ENCODE measurements at places on chromosomes 4 and X. TPM values are rescaled to one million over a fixed set of nuclear protein-coding genes. Genes with fewer than 3 reads are reported as not detected.

DNA sequence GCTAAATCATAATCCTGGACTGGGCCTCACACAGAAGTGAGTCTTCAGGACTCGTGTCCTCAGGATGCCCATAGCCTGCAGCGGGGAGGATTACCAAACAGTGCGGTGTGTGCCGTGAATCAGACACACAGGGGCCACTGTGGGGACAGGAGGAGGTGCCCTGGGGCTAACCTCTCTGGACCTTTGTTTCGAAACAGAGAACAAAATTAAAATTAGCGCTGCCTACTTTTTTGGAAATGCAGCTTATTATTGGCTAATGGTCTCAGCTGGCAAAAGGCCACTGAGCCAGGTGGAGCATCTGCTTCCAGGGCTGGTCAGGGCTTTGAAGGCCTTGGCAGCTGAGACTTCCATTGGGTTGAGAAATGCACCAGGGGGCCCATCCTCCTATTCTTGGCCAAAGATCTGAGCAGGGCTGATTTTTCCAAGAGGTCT is 236.2 kb downstream of the EVC2 start:
- DNase-seq = peak; percentile 65
- no peaks in the 10 kb centered on the region for H3K4me1 ChIP-seq
- no peak overlapping the region for H3K27ac ChIP-seq
- H3K4me3 ChIP-seq = no peak overlapping the region

DNA sequence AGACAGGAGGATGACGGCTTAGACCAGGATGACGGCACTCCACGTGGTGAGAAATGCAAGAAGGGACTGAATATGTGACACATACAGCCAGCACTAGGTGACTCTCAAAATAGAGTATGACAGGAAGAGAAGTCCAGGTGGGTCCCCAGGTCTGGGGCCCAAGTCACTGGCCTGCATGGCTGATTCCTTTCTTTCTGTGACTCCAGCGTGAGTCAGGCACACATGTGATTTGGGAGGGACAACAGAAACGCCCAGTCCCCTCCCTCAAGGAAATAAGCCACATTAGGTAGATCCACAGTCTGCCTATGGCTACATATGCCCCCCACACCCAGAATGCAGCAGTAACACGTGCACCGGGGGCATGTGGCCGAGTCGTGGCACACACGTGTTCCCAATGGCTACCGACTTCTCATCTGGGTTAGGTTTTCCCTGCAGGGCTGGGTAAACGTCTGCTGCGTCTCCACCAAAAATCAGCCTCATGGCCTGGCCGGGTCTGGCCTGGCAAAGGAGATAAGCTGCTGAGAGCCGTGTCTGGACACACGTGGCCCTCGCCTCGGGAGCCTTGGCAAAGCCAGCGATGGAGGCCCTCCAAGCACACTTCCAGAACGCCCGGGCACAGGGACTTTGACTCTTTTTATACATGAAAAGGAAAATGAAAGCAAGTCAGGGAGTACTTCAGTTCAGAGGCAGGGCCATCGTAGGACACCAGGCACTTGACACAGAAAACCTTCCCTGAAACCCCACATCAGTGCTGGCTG is 19.3 kb downstream of the SEL1L3 start:
- no peaks in the 10 kb centered on the region for H3K27me3 ChIP-seq
- peaks cover 4% of the 10 kb centered on the region for H3K36me3 ChIP-seq
- no peak overlapping the region for H3K27ac ChIP-seq
- no peaks in the 10 kb centered on the region for H3K4me1 ChIP-seq
- DNase-seq = no peak

PDZD4 gene
- 26.6 TPM for total RNA-seq

DNA sequence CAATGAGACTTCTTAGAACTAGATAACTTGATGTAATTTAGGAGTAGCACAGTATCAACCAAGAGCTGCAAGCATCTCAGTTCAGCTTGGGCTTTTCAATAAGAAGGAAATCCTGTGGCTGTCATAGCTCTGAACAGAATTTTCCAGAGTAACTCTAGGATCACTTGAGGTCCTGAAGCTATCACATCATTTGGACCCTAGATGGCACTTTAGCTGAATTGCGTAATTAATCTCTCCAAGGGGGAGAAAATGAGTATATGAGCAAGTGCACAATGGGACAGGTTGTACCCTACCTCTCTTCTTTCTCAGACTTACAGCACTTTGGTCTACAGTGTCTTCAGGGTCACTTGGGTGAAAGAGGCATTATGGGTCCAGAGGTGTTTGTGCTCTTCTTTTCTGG is 45.2 kb downstream of the SLC4A4 start:
- no peak for DNase-seq
- peaks cover under 1% of the 10 kb centered on the region for H3K4me1 ChIP-seq
- no peak overlapping the region for H3K4me3 ChIP-seq
- peaks cover 8% of the 10 kb centered on the region for H3K36me3 ChIP-seq

COL4A5 gene
- total RNA-seq = 547 TPM

GRCh38 chr4:13881892-13882291 is 254.4 kb upstream of the BOD1L1 start:
- no peak overlapping the region for H3K4me3 ChIP-seq
- peaks cover 30% of the 10 kb centered on the region for H3K4me1 ChIP-seq
- peak overlapping the region; percentile 84 for H3K27ac ChIP-seq
- no peak for DNase-seq

PCSK1N gene
- total RNA-seq = 13.1 TPM

- no peaks in the 10 kb centered on the region for H3K36me3 ChIP-seq
- H3K27me3 ChIP-seq = peaks cover 26% of the 10 kb centered on the region
- no peak for DNase-seq
- no peak overlapping the region for H3K4me3 ChIP-seq
Observed at GRCh38 chr4:41792166-41792565, 43.6 kb upstream of the PHOX2B start.

SPP1 gene
- total RNA-seq = 6.5 TPM

DNA sequence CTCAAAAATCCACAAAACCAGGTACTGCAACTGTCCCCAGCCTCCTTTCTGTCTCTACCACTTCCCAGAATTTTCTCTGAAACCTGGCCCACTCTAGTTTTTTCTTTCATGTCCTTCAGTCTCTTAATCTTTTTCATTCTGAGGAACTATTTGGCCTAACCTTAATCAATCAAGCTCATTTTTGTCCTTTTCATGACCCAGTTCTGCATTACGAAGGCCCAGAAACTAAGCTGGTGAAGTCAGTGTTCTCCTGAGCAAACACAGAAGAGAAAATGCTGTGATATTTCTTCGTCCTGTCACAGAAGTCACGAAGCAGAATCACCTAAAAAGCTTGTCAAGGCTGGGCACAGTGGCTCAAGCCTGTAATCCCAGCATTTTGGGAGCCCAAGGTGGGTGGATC is 131.7 kb upstream of the EDNRA start:
- no peak for DNase-seq
- H3K36me3 ChIP-seq = peaks cover 5% of the 10 kb centered on the region
- no peak overlapping the region for H3K4me3 ChIP-seq
- H3K27ac ChIP-seq = no peak overlapping the region
- H3K27me3 ChIP-seq = no peaks in the 10 kb centered on the region
- H3K4me1 ChIP-seq = peaks cover 7% of the 10 kb centered on the region

DNA sequence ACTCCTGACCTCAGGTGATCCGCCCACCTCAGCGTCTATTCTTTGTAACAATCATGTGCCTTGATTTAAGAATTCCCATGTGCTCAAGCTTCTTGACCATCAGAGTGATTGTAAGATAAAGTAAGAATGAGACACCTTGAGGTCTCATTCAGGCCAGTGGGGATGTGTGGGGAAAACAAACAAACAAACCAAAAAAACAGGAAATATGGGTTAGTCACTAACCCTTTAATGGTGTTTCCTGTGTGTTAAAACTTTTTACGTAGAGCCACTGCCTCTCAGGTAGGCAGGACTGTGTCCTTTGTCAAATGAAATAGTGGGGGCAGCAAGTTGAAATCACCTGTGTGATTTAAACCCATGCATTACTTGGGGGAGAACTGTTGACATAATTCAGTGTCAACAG is 91.5 kb upstream of the DHRSX start:
- H3K4me1 ChIP-seq = peaks cover 14% of the 10 kb centered on the region
- H3K36me3 ChIP-seq = peaks cover under 1% of the 10 kb centered on the region
- no peak overlapping the region for H3K4me3 ChIP-seq

CHRDL1 gene
- total RNA-seq = 0.63 TPM

BEX2 gene
- total RNA-seq = 4.0 TPM

- H3K36me3 ChIP-seq = no peaks in the 10 kb centered on the region
- H3K27ac ChIP-seq = no peak overlapping the region
- no peaks in the 10 kb centered on the region for H3K27me3 ChIP-seq
Observed at GRCh38 chrX:70262952-70263567, 3.1 kb upstream of the P2RY4 start.

GAGE12F gene
- not detected for total RNA-seq

- H3K27me3 ChIP-seq = no peaks in the 10 kb centered on the region
- no peak for DNase-seq
- H3K4me1 ChIP-seq = peaks cover 17% of the 10 kb centered on the region
- no peak overlapping the region for H3K4me3 ChIP-seq
Observed at GRCh38 chr4:7323872-7324650, 110.7 kb downstream of the PSAPL1 start.

DNA sequence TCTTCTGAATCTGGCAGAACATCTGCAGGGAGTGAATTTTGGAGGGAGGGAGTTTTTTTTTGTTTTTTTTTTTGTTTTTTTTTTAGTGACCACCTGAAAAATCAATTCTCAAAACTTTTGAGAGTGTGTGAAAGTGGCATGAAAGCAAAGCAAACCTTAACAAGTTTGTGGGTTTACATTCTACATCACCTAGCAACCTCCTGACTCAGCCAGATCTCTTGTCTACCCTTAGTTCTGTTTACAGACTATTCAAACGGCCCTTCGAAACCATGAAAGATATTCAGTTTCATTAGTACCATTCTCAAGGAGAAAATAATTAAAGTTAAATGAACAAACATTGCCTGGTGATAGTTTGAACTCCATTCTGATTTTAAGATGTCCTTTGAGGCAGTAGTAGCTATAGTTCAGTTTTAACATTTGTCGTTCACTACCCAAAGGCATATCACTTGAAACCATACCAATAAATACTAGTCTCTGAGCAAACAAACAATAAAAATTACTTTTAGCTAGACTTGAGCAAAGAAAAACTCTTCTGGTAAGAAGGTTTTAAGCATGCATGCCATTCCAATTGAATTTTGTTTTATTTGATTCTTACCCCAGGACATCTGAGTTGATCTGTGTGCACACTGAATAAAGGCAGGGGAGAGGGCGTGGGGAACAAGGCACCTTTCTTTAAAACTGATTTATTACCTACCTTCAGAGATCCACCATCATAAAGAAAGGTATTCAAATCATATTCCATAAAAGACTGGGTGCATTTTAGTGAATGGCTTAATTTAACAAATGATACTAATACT is 137.7 kb downstream of the ARX start:
- H3K4me1 ChIP-seq = peaks cover 21% of the 10 kb centered on the region
- DNase-seq = no peak
- no peaks in the 10 kb centered on the region for H3K36me3 ChIP-seq
- no peak overlapping the region for H3K4me3 ChIP-seq
- no peaks in the 10 kb centered on the region for H3K27me3 ChIP-seq

- peaks cover 16% of the 10 kb centered on the region for H3K27me3 ChIP-seq
- no peak for DNase-seq
- no peaks in the 10 kb centered on the region for H3K4me1 ChIP-seq
- no peaks in the 10 kb centered on the region for H3K36me3 ChIP-seq
- H3K27ac ChIP-seq = no peak overlapping the region
Observed at GRCh38 chrX:131901546-131901945, 121.6 kb upstream of the STK26 start.

DGKQ gene
- 17.9 TPM for total RNA-seq

CTAG2 gene
- not detected for total RNA-seq

DNA sequence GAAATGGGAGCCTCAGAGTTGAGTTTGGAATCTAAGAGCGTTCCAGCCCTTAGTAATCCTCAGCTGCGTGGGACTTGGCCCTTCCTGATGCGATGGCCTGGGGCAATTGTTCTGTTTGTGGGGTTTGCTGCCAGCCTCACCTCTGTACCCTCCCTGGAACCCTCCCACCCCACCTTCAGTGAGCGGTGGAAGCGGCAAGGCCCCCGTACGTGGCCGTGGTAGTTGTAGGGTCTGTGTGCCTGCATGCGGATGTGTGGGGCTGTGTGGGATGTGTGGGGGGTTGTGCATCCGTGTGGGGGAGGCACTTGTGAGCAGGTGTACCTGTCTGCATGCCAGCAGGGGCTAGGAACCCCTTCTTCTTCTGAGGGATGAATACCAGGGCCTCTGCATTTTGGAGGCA is 65.4 kb upstream of the ADRA2C start:
- no peak for DNase-seq
- H3K27me3 ChIP-seq = peaks cover 2% of the 10 kb centered on the region
- H3K36me3 ChIP-seq = no peaks in the 10 kb centered on the region
- no peaks in the 10 kb centered on the region for H3K4me1 ChIP-seq
- H3K4me3 ChIP-seq = no peak overlapping the region

- no peaks in the 10 kb centered on the region for H3K4me1 ChIP-seq
- H3K27me3 ChIP-seq = no peaks in the 10 kb centered on the region
- DNase-seq = no peak
- no peaks in the 10 kb centered on the region for H3K36me3 ChIP-seq
- H3K4me3 ChIP-seq = no peak overlapping the region
Observed at GRCh38 chr4:167399201-167399600, 164.9 kb upstream of the SPOCK3 start.

DNA sequence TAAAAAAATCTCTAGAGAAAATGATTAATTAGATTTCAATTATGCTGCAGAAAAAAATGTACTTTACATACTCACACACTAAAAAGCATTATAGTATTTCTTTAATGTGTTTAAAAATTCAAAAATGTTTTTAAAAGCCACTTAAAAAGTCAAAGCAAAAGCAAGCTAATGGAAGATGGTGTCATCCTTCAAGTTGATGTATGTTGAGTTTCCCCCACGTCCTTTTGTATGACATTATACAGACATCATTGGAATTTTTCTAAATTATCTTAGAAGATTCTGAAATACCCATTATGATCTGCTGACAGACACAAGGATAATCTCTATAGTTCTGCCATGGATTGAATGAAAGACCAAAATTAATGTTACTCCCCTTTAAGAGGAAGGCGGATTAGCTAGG is 393.7 kb upstream of the TENM3 start:
- no peaks in the 10 kb centered on the region for H3K27me3 ChIP-seq
- no peaks in the 10 kb centered on the region for H3K36me3 ChIP-seq
- H3K27ac ChIP-seq = no peak overlapping the region
- no peak for DNase-seq
- H3K4me3 ChIP-seq = no peak overlapping the region

DNA sequence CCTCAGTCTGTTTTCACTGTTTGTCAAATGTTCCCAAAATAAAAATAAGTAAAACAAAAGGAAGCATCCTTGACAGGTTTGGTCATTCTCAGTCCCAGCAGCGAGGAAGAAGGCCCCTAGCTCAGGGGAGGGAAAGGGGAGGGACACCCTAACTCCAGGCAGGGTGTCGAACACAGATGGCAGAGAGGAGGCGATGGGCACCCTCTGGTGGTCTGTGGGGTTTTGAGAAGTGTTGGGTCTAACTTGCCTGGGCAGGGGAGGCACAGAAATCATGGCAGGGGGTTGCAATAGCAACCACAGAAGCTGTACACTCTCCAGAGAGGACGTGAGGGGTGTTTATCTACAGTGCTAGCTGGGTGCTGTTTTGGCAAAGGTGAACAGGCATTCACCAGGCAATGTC is 229.8 kb upstream of the SFRP2 start:
- DNase-seq = no peak
- no peak overlapping the region for H3K27ac ChIP-seq
- H3K27me3 ChIP-seq = no peaks in the 10 kb centered on the region
